ENCODE measurements at places on chromosomes 6 and 20.

- peak; percentile 25 for DNase-seq
Measured at GRCh38 chr6:122381494-122382265, 17.8 kb upstream of the HSF2 start.

DNA sequence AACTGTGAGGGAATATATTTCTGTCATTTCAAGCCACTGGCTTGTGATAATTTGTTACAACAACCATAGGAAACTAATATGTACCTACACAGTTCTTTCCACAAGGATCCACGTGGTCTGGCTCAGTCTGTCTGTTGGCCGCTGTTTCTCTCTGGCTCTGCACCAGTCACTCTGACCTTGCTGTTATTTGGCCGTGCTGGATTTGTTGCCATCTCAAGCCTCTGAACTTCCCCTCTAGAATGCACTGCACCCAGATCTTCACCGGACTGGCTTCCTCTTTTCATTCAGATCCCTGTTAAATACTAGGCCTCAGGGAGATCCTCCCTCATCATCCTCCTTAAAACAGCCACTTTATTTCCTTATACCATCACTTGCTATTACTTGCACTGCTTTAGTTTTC is 446.8 kb downstream of the TFAP2B start:
- DNase-seq, result no peak

- DNase-seq, result no peak
Measured at GRCh38 chr6:99711925-99712324, 105.3 kb downstream of the PRDM13 start.

DNA sequence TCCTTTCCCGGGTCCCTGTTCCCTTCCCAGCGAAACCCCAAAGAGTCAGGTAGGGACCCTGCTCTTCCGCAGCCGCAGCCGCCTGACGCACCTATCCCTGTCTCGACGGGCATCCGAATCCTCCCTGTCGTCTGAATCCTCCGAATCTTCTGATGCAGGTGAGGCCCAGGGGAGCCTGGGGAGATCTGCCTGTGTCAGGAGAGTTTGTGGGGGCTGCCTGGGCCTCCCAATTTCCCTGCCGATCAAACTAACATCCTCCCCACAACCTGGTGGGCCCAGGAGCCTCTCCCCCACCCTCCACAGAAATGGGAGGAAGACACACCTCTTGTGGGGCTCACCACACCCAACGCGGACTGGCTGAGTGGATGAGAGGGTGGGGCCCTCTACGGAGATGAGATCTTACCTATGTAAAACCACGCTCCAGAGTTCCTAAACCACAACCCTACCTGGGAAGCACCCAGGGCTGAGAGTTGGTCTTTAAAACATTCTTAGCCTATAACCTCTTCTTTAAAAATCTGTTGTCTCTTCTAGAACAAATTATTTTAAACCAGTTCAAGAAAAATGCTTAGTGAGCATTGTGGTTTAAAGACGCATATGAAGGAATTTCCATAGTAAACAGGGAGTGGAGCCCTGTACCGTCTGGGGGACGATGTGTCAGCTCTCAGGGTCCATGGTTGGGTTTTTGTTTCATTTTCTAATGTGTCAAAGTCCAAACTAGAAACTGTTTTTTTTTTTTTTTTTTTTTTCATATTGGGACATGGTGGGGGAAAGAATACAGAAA is 1.7 kb downstream of the CDC25B start:
- peak; percentile 61 for DNase-seq

DNA sequence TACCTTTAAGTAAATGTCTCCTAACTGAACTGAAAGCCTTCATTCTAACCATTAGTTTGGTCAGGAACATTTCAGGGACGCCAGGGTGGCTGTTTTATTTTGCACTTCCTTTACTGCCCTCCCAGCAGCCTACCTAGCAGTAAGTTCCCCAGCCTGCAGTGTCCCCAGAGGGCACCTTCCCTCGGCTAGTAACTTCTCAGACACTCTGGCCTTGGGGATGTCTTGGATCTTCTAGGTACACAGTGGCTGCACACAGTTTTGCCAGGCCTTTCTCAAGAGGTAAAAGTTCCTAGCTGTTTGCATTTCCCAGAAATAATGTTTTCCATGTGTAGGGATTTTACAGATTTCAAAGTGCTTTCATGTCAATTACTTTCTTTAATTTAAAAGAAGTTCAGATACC is 378 bp upstream of the LAMA2 start:
- no peak for DNase-seq

Data from GM10248 (cell line).